ENCODE measurements at places on chromosomes 1 and 21.

GRCh38 chr1:86502721-86503405 lies 34.1 kb downstream of the CLCA1 start:
- no peak for DNase-seq

- no peak for DNase-seq
These were observed 37.5 kb downstream of the TPR start for GRCh38 chr1:186337554-186337953.

GRCh38 chr1:233566886-233567285 lies 47.0 kb upstream of the KCNK1 start:
- no peak for DNase-seq

DNA sequence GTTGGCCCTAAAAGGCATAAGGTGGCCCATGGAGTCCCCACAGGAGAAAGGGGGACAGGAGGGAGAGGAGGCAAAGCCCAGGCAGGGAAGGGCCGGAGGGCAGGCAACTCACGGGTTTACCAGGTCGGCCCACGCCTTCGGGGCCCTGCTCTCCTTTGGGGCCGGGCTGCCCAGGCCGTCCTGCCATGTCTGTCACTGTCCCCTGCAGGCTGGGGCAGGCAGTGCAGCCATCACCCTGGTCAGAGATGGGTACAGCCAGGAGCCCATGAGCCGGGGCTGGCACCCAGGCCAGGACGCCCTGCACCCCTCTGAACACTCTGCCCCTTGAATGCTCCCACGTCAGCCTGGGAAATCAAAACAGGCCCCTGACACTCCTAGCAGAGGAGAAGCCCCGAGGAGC lies 19.8 kb downstream of the COL16A1 start:
- no peak for DNase-seq

GRCh38 chr1:51305371-51305823 lies 25.0 kb downstream of the TTC39A start:
- DNase-seq = no peak

GRCh38 chr1:27001570-27002360 lies 8.3 kb downstream of the TRNP1 start:
- no peak for DNase-seq

GRCh38 chr1:32100359-32100758 lies 7.5 kb upstream of the KPNA6 start:
- DNase-seq = no peak
